Body of pancreas (tissue), 4 donors: ENCODE measurements at places on chromosomes 2 and 18. TPM values are rescaled to one million over a fixed set of nuclear protein-coding genes. Genes with fewer than 3 reads are reported as not detected.

DNA sequence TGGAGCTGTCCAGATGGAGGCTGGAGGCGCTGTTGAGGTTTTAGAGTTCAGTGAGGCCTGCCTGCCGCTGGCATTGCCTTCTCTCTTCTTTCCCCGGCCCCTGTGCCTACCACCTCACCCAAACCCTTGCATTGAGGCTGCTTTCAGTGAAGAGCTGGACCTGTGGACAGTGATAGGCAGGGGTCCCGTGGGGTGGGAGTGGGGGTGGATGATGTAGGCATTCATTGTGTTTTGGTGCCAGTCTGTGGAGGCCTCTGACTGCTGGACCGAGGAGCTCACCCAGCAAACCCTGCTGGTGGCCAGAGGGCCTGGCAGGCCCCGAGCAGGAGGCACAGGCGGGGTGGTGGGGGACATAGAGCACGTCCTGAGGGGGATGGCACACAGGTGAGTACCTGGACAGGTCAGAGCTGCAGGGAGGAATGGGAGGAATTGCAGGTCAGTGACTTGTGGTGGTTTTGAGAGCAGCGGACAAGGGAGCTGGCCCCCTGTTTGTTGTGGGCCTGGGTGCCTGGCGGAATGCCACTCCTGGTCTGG, 35.6 kb downstream of the NGEF start:
- no peak overlapping the region for H3K27ac ChIP-seq
- H3K4me3 ChIP-seq = no peak overlapping the region
- H3K4me1 ChIP-seq = no peaks in the 10 kb centered on the region
- DNase-seq = no peak
- H3K36me3 ChIP-seq = no peaks in the 10 kb centered on the region
- H3K27me3 ChIP-seq = no peaks in the 10 kb centered on the region

The NAT8 gene
- not detected for total RNA-seq

The ARHGAP15 gene
- total RNA-seq = not detected

The LIMS4 gene
- not detected for total RNA-seq

The ZNF804A gene
- total RNA-seq = not detected

The BCL2 gene
- total RNA-seq = 18.5 TPM
